ENCODE measurements at places on chromosomes 4 and X.

- DNase-seq: no peak
Observed at GRCh38 chr4:121551881-121552280, 144.9 kb downstream of the ANXA5 start.

GRCh38 chrX:23737413-23737812 is 5.7 kb downstream of the ACOT9 start:
- DNase-seq: no peak

- peak; percentile 20 for DNase-seq
Observed at GRCh38 chrX:68894513-68895340, 65.9 kb downstream of the EFNB1 start.

GRCh38 chr4:137181293-137181899 is 350.9 kb downstream of the PCDH18 start:
- DNase-seq: no peak

DNA sequence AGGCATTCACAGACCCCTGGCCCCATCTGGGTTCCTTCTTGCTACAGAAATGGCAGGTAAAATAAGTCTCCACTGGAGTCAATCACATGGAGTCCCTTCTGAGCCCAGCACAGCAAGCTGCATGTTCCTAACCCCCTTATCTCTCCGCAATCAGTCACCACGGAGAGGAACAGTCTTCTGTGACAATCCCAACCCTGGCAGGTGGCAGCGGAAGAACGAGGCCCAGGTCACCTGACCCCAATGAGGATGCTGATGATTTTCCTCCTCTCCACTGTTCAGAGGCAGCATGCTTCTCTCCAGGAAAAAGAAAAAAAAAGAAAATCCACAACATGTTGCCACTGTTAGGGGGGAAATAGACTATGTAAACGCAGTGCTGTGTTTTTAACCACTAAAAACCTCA is 50.1 kb downstream of the TSPAN5 start:
- DNase-seq: no peak

- no peak for DNase-seq
Observed at GRCh38 chrX:78527263-78527662, 131.9 kb downstream of the RTL3 start.

DNA sequence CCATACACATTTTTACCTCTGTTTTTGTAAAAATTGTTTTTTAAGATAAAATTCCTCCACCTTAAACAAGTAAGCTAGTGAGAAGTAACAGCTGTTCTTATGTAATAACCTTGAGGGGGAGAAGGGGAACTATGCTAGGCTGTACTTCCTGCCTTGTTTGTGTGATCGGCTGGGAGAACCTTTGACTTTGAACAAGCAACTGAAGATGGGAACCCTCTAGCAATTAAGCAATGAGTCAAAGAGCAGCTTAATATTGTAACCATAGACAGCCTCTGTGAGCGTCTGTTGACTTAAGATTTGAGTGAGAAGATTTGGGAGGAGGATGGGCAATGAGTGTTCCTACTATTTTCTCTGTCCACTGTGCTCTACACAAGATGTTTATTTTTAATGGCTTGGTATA is 135.1 kb downstream of the SCLT1 start:
- no peak for DNase-seq

GRCh38 chr4:25890571-25891485 is 23.2 kb upstream of the SMIM20 start:
- DNase-seq: no peak

GRCh38 chrX:22577181-22577580 is 304.5 kb downstream of the CBLL2 start:
- no peak for DNase-seq

- DNase-seq: no peak
Observed at GRCh38 chr4:7200801-7201200, 8.5 kb downstream of the SORCS2 start.

DNA sequence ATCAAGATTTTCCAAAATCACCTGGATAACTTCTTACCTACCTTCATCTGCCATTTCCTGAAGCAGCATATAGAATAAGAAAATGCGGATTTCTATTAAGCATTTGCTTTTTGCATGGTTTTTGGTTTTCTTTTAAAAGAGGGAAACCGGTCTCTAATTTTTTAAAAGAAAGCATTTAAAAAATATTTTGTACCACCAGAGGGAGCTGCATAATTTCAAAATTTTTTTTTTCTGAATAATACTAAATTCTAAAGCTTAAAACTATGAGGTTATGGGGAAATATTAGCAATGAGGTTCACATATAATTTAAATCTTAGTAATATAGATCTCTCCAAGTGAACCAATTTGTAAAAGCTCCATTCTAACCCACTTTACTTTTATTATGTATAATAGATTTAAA is 137.7 kb upstream of the TENT5D start:
- no peak for DNase-seq

DNA sequence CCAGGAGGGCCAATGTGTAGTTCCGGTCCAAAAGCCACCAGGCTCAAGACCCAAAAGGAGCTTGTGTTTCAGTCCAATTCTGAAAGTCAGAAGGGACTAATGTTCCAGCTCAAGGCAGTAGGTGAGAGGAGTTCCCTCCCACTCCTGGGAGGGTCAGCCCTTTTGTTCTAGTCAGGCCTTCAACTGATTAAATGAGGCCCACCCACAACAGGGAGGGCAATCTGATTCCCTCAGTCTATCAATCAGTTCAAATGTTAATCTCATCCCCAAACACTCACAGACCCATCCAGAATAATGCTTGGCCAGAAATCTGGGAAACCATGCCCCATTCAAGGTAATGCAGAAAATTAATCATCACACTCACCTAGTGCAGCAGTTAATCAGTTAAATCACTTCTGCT is 35.8 kb upstream of the RASGEF1B start:
- no peak for DNase-seq

DNA sequence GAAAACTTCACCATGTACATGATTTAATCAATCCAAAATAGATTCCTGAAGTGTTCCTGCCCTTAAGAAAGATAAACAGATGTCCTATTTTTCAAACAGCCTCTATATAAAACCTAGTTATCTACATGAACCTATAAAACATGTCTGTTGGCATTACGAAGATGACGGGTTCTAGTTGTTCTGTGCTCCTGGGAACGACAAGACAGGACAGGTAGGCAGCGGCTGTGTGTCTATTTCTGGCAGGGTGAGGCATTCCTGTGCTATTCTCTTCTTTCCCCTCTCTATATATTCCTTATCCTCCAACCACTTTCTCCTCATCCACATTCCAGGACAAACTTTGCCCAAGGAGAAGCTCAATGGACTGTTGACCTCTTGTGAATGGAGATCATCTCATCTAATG is 6.1 kb downstream of the FAT1 start:
- DNase-seq: no peak

- no peak for DNase-seq
Observed at GRCh38 chr4:112647785-112648184, 10.8 kb downstream of the LARP7 start.

- DNase-seq: no peak
Observed at GRCh38 chr4:23337292-23337691, 552.6 kb downstream of the PPARGC1A start.

GRCh38 chrX:40314070-40314469 is 216.3 kb upstream of the BCOR start:
- DNase-seq: no peak

GRCh38 chr4:82555276-82555675 is 6.5 kb downstream of the TMEM150C start:
- DNase-seq: no peak

- no peak for DNase-seq
Observed at GRCh38 chrX:119735467-119735866, 22.9 kb upstream of the SOWAHD start.

DNA sequence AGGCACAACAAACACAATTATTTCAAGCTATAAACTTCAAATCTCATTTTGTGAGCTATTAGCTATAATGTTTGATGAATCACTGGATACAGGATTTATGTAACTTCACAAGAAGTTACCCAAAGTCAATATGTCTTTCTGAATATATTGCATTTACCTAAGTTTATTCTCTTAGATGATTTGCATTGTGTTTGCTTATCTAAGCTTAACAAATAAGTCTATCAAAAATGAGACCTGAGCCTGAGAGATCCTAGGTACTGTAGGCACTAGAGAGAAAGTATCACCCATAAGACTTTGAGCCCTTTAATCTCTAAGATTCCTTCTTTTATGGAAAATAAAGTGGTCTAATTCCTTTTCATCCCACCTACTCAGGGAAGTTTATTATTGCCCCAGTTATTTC is 178.2 kb downstream of the NAF1 start:
- no peak for DNase-seq

Data from NCI-H2081 (cell line).